Psoas muscle (tissue), 8 donors: ENCODE measurements at places on chromosomes 2 and 18. TPM values are rescaled to one million over a fixed set of nuclear protein-coding genes. Genes with fewer than 3 reads are reported as not detected.
A peak's percentile ranks its signal among the peaks of the same experiment; 100 is the strongest.

DNA sequence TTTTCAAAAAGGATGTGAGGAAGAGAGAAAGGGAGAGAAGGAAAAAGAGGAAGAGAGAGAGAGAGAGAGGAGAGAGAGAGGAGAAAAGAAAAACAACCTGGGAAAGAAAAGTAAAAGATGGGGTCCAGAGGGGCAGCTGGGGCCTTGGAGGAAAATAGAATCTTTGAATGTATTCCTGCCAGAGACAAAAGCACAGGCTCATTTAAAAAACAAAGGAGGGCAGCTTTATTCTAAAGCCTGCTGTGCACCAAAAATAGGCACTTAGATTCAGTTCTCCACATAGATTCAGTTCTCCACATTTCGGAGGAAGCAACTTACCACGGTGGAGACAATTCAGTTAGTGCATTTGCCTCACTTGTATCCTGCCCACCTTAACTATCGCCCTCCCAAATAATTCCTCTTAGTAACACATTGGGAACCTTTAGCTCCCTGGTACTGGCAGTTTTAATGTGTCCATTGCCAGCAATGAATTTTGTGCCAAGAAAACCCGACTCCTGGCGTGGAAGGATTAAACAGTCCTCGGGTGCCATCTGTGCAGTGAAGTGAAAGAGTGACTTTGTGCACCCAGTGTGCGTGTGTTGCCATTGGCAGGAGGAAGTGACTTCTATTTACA, 71.3 kb downstream of the DPP4 start:
- no peak overlapping the region for H3K4me3 ChIP-seq
- H3K27ac ChIP-seq, result no peak overlapping the region
- H3K36me3 ChIP-seq, result no peaks in the 10 kb centered on the region

- no peak for DNase-seq
- H3K4me1 ChIP-seq, result no peaks in the 10 kb centered on the region
- no peaks in the 10 kb centered on the region for H3K36me3 ChIP-seq
- no peak overlapping the region for H3K4me3 ChIP-seq
These were observed 30.3 kb downstream of the MC2R start for GRCh38 chr18:13885009-13885408.

DNA sequence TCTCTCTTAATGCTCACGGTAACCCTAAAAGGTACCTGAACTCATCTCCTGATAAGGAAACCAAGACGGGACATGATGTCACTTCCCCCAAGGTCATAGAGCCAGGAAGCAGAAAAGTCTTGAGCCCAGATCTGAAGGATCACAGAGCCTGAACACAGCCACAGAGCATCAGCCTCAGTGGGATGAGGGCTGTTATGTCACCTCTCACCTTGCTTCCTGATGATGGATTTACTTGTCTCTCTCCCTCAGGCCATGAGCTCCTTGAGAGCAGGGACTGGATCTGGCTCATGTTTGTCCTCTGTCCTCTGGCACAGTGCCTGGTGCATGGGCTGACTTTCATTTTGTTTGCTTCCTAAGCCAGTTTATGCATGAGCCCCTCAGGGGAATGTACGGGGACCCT, 54.2 kb downstream of the SERTAD2 start:
- no peak overlapping the region for H3K4me3 ChIP-seq
- H3K36me3 ChIP-seq, result no peaks in the 10 kb centered on the region
- DNase-seq, result no peak
- H3K27me3 ChIP-seq, result no peaks in the 10 kb centered on the region

DNA sequence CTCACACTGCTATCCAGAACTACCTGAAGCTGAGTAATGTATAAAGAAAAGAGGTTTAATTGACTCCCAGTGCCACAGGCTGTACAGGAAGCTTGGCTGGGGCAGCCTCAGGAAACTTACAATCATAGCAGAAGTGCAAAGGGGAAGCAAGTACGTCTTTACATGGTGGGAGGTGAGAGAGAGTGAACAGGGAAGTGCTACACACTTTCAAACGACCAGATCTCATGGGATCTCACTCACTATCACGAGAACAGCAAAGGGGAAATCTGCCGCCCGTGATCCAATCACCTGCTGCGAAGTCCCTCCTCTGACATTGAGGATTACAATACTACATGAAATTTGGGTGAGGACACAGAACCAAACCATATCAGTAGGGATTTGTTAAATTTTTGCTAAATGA, 150.4 kb upstream of the NXPH2 start:
- H3K27ac ChIP-seq, result no peak overlapping the region
- H3K4me1 ChIP-seq, result no peaks in the 10 kb centered on the region
- H3K36me3 ChIP-seq, result no peaks in the 10 kb centered on the region
- no peak for DNase-seq
- no peaks in the 10 kb centered on the region for H3K27me3 ChIP-seq
- H3K4me3 ChIP-seq, result no peak overlapping the region

- no peaks in the 10 kb centered on the region for H3K27me3 ChIP-seq
- H3K4me3 ChIP-seq, result no peak overlapping the region
- DNase-seq, result peak; percentile 23
- H3K36me3 ChIP-seq, result no peaks in the 10 kb centered on the region
- H3K27ac ChIP-seq, result no peak overlapping the region
These were observed 292.7 kb downstream of the BCL11A start for GRCh38 chr2:60260639-60261296.

DNA sequence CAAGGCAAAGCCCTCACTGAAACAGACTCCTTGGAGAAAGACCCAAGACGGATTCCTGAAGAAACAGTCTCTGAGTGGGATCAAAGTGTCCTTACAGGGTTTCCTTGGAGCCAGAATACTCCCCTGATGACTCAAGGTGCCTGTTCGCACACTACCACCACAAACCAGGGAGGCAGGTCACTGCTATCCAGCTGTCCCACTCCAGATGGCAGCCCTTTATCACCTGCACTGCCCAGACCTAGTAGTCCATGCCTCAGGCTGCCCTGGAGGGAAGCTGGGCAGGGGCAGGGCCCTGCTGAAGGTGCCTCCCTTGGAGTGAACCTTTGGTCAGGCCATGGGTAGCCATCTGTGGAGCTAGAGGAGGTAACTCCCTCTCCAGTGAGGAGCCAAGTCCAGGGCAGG, 34.1 kb downstream of the TRABD2A start:
- no peaks in the 10 kb centered on the region for H3K27me3 ChIP-seq
- DNase-seq, result no peak
- H3K36me3 ChIP-seq, result no peaks in the 10 kb centered on the region
- H3K4me1 ChIP-seq, result no peaks in the 10 kb centered on the region
- no peak overlapping the region for H3K4me3 ChIP-seq
- H3K27ac ChIP-seq, result no peak overlapping the region

The LDAH gene
- total RNA-seq, result 1.6 TPM

- no peak overlapping the region for H3K4me3 ChIP-seq
- DNase-seq, result no peak
- H3K27ac ChIP-seq, result peak overlapping the region; percentile 14
- H3K27me3 ChIP-seq, result no peaks in the 10 kb centered on the region
- peaks cover 19% of the 10 kb centered on the region for H3K4me1 ChIP-seq
These were observed 64.4 kb downstream of the IKZF2 start for GRCh38 chr2:213087040-213087439.

DNA sequence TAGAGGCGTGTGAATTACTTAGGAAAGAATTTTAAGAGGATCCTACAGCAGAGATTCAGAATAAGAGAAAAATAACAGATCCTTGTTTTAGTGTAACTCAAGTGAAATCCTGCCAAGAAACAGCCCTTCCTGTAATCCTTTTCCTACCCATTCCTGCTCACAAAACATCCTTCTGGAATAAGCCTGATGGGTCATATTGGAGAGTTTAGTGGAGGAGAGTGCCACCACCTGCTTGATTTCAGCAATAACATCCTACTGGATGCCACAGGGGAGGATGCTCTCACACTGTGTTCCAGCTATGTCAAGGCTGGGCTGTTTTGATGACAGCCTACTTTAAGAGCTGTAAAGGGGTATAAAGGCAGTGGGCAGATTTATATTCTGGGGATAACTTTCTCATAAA, 54.8 kb upstream of the CCDC178 start:
- H3K27ac ChIP-seq, result no peak overlapping the region
- DNase-seq, result no peak
- no peaks in the 10 kb centered on the region for H3K36me3 ChIP-seq

DNA sequence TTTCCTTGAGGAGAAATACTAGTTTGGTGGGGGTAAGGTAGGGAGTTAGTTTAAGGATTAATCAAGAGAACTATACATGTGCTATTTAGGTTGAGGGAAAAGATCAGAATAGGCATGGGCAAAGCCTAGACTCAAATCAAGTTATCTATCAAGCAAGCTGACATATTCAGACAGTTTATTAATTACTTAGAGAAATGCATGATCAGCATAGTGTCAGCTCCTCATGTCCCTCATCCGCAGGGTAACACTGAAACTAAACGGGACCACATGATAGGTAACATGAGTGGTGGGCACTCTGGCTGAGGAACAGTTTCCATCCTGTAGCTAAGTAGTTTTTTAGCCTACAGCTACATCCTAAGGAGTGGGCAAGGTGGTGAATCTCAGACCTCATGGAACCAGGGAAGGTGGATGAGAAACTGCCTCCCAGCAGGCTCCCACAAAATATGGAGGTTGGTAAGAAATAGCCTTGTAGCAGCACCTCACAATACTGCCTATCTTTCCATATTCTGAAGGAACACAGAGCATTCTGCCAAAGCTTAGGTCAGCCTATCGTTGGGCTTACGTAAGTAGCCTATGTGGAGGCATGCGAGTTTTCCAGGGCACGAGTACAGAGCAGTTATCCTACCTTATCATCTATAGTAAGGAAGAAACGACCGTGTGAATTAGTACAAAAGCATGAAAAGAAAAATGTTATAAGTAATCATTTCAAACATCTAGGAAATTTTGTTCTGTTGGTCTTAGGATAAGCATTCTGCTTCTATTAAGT, 18.4 kb downstream of the ZC3H6 start:
- H3K27me3 ChIP-seq, result no peaks in the 10 kb centered on the region
- H3K4me3 ChIP-seq, result no peak overlapping the region
- peaks cover 15% of the 10 kb centered on the region for H3K4me1 ChIP-seq
- no peaks in the 10 kb centered on the region for H3K36me3 ChIP-seq

GRCh38 chr2:199792381-199792780, 58.6 kb downstream of the FTCDNL1 start:
- H3K27me3 ChIP-seq, result no peaks in the 10 kb centered on the region
- no peaks in the 10 kb centered on the region for H3K4me1 ChIP-seq
- H3K4me3 ChIP-seq, result no peak overlapping the region

- no peak for DNase-seq
- no peak overlapping the region for H3K4me3 ChIP-seq
- no peaks in the 10 kb centered on the region for H3K4me1 ChIP-seq
- no peak overlapping the region for H3K27ac ChIP-seq
- H3K27me3 ChIP-seq, result no peaks in the 10 kb centered on the region
- no peaks in the 10 kb centered on the region for H3K36me3 ChIP-seq
These were observed 40.6 kb upstream of the DSC1 start for GRCh38 chr18:31203096-31203793.

DNA sequence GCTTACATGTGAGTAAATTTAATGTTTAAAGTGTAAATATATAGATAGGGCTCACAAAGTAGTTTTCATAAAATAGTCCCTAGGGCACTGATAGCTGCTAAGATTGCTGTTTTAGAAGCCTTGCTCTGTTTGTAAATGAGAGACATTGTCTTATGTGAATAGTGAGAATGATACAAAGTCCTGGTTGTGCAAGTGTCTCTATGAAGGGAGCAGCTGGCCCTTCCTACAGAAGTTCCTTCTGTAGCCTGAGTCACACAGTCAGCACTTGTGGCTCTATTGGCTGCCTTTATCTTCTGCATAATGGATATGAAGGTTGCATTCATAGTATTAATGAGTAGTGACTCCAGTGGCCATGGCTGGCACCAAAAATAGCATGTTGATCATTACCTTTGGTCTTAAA, 279.7 kb downstream of the OSR1 start:
- no peaks in the 10 kb centered on the region for H3K36me3 ChIP-seq
- no peak overlapping the region for H3K27ac ChIP-seq
- H3K4me3 ChIP-seq, result no peak overlapping the region
- peaks cover 8% of the 10 kb centered on the region for H3K4me1 ChIP-seq
- DNase-seq, result no peak

The HADHB gene
- 1,153 TPM for total RNA-seq

DNA sequence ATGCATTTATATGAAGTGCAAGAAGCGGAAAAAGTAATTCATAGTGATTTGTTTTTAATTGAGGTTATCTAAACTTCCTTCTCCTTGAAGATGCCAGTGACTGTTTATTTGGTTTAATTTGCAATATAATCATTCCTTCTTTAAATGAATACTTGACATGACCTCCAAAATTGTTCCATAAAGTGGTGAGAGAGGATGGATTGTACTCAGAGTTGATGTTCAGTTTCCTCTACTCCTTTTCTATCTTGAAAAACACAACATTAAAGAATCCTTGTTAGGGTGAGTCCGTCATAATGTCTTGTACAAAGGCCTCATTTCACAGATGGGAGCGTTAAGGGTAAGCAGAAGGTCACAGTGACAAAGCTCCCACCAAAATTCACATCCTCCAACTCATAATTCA, 756.1 kb upstream of the KLHL29 start:
- no peak overlapping the region for H3K27ac ChIP-seq
- H3K4me1 ChIP-seq, result no peaks in the 10 kb centered on the region
- DNase-seq, result no peak

The CCDC74B gene
- not detected for total RNA-seq

The CNOT9 gene
- total RNA-seq, result 15.9 TPM

DNA sequence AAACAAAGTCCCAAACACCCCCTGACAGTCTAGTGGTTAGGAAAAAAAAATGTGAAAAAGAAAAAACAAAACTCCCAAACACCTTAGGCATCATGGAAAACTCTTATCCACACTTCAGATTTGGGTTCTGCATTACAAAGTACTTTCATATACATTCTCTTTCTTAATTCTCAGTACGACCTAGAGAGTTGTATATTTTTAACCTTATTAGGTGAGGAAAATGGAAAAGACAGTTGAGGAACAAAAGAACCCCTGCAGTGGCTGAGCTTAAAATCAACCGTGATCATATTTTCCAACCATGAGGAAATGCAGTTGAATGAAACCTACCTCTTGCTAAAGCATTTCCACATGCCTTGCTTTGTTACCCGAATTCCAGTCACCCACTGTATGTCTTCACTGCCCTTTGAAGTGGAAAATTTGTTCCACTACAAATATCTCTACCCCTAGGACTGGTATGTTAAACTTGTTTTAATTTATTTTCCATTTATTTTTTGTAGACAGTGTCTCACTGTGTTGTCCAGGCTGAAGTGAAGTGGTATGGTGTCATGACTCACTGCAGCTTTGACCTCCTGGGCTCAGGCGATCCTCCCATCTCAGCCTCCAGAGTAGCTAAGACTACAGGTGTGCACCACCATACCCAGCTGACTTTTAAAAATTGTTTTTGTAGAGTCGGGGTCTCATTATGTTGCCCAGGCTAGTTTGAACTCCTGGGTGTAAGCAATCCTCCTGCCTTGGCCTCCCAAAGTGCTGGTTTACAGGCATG, 56.9 kb upstream of the LPIN2 start:
- H3K4me3 ChIP-seq, result no peak overlapping the region
- no peak for DNase-seq
- no peaks in the 10 kb centered on the region for H3K36me3 ChIP-seq
- H3K4me1 ChIP-seq, result no peaks in the 10 kb centered on the region

The CD8B2 gene
- not detected for total RNA-seq

DNA sequence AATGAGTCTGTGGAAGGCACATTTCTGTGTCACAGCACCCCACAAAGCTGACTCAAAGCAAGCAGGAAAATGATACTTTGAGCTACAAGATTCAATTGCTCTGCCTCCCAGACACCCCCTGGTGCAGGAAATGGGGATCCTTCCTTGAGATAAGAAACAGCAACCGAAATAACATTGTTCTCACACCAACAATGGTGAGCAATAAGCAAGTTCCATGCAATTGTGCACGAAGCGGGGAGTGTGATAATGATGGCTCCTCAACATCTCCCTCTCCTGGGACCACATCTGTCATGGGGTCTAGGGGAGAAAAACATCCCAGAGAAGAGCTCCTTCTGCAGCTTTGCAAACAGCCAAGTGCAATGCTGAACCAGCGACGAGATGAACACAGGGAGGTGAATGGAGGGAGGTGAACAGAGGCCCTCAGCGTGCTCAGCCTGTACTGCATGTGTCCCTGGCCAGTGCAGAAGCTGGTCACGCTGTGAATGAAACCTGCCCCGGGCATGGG, 67.7 kb downstream of the PDCL3 start:
- H3K4me3 ChIP-seq, result no peak overlapping the region
- no peak overlapping the region for H3K27ac ChIP-seq
- no peaks in the 10 kb centered on the region for H3K27me3 ChIP-seq

The NIFK gene
- 46.5 TPM for total RNA-seq
